ENCODE measurements at places on chromosomes 12 and 14. TPM values are rescaled to one million over a fixed set of nuclear protein-coding genes. Genes with fewer than 3 reads are reported as not detected.

GRCh38 chr12:117832459-117833457 lies 136.0 kb downstream of the KSR2 start:
- no peak for DNase-seq

DNA sequence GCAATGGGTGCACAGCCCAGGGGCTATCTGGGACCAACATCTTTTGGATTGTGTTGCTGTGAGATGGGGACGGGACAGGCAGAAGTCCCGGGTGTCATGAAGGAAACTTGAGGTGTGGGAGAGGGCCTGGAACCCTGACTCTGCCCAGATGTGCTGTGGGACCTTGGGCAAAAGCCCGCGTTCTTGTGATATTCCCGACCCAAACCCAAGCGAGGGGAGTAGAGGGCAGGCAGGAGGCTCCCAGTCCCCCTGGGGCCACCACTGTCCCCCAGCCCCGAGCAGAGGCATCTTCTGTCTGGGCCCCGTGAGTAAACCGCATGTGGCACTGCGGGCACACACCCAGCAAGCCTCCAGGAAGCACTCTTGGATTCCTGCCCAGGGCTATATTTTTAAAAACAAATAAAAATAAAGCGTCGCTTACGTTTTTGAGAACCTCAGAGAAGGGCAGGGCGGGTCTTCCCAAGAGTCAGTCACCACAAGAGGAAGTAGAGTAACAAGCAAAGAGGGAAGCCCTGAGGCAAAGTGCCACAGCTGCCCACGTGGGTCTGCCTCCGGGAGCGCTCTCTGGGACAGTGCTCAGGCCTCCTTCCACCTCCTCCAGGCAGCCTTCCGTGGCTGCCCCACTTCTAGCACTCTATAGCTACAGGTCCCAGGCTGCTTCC lies 39.5 kb downstream of the BEGAIN start:
- DNase-seq, result no peak

GRCh38 chr12:89547101-89547500 lies 21.3 kb upstream of the POC1B start:
- DNase-seq, result no peak

DNA sequence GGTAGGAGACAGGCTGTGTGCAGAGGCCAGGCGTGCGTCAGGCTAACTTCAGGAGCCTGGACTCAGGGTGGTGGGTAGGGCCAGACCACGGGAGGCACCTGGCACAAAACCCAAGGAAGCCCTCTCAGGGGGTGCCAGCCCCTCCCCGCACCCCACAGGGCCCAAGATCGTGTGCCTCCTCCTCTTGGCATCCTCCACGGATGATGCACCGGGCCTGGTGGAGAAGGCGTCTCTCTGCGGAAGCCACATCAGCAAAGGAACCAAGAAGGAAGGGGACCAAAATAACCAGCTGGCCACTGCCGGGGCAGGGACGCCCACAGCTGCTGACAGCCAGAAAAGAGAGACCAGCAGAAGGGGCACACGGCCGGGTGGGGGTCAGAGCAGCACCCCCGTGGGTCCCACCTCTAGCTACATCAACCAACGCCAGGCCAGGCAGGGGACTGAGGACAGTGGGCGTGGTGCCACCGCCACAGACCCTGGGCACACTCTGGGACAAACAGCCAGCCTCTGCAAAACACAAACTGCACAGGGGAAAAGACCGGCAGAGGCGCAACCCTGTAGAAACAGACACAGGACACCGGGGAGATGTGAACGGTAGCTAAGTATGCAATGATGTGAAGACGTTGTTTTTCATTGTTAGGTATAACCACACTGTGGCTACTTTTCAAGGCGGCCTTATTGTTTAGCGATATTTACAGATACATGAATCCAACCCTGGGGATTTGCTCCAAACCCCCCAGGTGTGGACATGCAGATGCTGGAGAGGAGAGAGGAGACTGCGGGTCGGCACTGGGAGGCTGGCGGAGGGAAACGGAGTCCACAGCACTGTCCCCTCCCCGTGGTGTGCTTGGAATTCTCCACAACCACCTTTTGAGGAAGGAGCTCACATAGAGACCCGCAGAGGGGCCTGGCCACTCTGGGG lies 26.1 kb upstream of the C14orf180 start:
- DNase-seq, result no peak

DNA sequence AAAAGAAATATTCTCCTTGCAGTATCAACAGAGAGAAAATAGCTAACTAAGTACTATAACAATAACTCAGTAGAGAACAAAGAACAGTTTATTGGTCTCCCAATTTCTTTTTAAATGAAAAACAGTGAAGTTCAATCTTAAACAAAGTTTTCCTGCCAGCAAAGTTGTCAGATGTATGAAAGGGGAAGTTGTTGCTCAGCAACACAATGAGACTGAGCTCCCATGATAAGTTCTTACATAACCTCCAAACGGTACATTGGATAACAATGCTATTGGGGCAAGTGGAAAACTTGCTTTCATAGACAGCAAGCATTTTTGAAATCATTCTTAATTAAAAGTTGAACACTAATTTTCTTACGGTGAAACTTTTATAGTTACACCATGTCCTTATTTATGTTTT lies 94.9 kb downstream of the ALG10B start:
- DNase-seq, result no peak

The TAS2R50 gene
- total RNA-seq, result 1.5 TPM

Data from natural killer cell treated with Interleukin-12 subunit alpha and Interleukin-12 subunit beta and Interleukin-15 and Interleukin-18, amount 100 ng/mL, for 72 hours (primary cell).